ENCODE measurements at places on chromosomes 13 and 19.
A peak's percentile ranks its signal among the peaks of the same experiment; 100 is the strongest.

DNA sequence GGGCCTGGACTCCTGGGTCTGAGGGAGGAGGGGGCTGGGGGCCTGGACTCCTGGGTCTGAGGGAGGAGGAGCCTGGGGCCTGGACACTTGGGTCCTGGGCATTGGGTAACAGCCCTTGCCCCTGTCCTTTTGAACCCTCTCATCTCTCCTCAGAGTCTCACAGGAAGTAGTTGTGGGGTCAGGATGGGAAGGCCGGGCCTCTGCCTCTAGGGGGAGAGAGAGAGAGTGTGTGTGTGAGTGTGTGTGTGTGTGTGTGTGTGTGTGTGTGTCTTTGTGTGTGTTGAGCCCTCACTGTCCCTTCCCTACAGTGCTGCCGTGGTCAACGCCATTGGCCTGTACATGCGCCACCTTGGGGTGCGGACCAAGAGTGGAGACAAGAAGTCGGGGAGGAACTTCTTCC, 10.9 kb downstream of the ARHGEF1 start:
- no peak for DNase-seq

DNA sequence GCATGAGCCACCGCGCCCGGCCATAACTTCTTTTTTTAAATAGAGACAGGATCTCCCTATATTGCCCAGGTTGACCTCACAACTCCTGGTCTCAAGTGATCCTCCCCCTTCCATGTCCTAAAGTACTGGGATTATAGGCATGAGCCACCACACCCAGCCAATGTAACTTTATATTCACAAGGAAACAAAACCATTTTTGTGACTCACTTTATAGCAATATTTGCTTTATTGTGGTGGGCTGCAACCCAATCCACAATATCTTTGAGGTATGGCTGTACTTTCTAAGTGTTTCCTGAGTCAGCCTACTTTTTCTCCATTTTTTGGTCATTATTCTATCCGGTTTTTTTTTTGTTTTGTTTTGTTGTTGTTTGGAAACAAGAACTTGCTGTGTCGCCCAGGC, 7.9 kb upstream of the ZIM3 start:
- DNase-seq, result no peak

DNA sequence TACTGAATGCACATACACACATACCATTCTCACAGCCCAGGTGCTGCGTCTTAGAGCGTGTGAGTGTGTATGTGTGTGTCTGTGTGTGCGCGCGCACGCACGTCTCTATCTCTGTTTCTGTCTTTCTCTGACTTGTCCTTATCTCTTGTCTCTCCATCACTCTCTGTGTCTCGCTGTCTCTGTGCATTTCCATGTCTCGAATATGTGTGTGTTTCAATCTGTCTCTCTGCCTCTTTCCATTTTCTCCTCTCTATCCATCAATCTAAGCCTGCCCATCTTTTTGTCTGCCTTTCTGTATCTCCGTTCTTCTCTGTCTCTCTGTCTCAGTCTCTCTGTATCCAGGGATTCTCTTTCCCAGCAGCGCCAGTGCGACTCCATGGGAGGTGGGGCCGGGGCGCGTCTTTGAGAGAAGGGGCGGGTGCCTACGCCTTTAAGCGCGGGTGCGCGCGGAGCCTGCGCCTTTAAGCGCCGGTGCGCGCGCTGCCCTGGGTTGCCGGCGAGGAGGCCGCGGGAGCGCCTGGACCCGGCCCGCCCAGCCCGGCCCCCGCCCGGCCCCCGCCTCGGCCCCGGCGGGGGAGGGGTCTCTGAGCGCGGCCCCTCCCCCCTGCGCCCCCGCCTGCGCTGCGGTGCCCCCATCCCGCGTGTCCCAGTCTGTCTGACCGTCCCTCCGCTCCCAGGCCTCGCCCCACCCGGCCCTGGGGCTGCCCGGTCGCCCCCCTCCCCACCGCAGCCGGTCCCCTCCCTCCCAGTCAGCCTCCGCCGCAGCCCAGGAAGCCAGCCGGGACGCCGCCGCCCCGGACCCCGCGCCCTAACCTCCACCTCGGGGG, at the start of gene LRFN3:
LRFN3 (plus strand) TSS at position 464 of the 827 bp plus-strand sequence. CDS start 3,052 bp downstream, outside the sequence.
- peak; percentile 68 for DNase-seq

GRCh38 chr19:41225238-41226052, 6.4 kb downstream of the AXL start:
- peak; percentile 48 for DNase-seq

DNA sequence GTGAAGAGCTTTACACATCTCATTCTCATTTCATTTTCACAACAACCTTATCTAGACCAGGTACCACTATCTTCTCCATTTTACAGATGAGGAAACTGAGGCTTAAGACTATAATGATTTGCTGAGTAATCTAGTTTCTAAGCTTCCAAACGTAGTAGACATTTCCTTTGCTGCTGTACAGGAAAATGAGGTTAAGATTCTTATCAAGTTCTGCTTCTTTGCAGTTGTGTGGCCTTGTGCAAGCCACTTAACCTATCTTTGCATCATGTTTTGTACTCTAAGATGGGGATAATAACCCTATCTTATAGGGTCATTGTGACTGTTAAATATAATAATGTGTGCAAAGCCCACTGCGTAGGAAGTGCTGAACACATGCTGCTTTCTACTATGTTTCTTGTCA, 307.9 kb downstream of the HS6ST3 start:
- no peak for DNase-seq

GRCh38 chr13:64327505-64328194, 2902.5 kb downstream of the PCDH9 start:
- DNase-seq, result no peak

DNA sequence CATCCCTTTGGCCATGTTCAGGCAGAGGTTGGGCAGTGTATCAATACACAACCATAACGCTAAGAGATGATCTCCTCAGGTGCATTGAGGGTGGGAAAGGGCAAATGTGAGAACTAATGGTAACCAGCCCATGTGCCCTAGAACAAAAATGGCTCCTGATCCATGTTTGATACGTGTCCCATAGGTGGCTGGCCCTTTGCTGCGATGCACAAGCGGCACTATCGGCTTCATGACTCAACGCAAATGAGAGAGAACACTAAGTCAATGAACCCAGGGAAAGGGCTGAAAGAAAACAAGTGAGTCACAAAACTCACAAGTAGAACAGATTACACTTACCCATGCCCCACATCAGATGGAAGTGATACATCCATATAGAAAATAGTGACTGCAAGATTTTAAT, 201.7 kb downstream of the ABCC4 start:
- no peak for DNase-seq

All from left colon (tissue), 2 donors.